ENCODE measurements at places on chromosomes 5 and 9. TPM values are rescaled to one million over a fixed set of nuclear protein-coding genes. Genes with fewer than 3 reads are reported as not detected.

DNA sequence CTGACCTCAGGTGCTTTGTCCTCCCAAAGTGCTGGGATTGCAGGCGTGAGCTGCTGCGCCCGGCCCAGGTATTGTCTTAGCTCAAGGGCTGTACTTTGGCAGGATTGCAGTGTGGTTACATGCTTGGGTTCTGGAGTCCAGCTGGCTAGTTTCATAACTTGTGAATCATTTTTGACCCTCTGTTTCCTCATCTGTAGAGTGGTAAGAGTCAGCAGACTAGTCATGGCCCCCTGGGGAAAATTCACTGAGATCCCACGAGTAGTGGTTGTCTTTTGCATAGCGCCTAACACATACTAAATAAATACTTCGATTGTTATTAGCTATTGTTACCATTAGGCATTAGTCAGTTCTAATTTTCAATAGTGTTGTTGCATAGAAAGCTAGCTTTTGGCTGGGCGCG lies 14.3 kb downstream of the PTPA start:
- ATAC-seq, result peak; percentile 35

The DDX4 gene
- 0.26 TPM for total RNA-seq

DNA sequence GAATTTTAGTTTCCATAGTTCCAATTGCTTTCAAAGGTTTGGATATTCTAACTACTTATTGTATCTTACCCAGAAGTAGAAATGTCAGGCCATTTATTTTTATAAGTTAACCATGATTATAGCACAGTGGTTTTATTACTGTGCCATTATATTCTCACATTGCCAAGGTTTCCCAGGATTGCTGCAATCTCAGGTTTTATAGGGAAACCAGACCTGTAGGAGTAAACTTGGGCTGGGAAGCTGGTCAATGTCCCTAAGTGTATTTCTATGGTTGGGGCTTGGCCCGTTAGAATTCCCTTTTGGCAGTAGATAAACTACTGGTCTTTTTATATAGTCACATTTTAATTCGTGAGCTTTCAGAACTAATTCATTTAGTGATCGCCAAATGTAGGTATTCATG lies 396.6 kb upstream of the KCNN2 start:
- no peak for ATAC-seq

GRCh38 chr5:132250547-132250946 lies 6.9 kb upstream of the PDLIM4 start:
- ATAC-seq, result no peak

The SPATA31D1 gene
- total RNA-seq, result not detected

- ATAC-seq, result no peak
Observed at GRCh38 chr9:76617497-76618175, 146.6 kb upstream of the PCA3 start.

The ABO gene
- not detected for total RNA-seq

The PCDHA3 gene
- total RNA-seq, result not detected

GRCh38 chr5:65047948-65048690 lies 279.4 kb downstream of the CWC27 start:
- peak; percentile 9 for ATAC-seq

DNA sequence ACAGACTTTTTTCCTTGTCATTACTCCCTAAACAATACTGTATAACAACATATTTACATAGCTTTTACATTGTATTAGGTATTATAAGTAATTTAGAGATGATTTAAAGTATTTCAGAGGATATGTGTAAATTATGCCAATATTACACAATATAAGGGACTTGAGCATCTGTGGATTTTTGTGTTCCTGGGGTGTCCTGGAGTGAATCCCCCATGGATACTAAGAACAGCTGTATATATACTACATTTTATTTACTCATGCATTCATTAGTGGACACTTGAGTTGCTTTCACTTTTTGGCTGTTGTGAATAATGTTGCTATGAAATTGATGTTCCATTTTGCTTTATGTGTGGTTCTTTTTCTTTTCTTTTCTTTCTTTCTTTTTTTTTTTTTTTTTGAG lies 348.8 kb downstream of the SH3GL2 start:
- no peak for ATAC-seq

The UHRF2 gene
- total RNA-seq, result 98.7 TPM

The IL4 gene
- not detected for total RNA-seq

DNA sequence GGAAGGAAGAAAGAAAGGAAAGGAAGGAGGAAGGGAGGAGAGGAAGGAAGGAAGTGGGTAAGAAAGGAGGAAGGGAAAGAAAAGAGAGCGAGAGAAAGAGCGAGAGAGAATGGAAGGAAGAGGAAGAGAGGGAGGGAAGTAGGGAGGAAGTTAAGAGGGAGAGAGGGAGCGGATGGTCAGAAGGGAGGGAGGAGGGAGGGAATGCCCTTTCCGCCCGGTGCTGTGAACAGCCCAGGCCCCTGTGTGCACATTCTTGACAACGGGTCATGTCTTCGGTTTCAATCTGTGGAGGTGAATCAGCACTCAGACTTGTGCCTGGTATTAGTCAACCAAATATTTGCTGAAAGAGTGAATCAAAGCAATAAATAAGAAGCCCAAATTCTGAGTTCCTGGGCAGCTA lies 39.2 kb downstream of the PRUNE2 start:
- ATAC-seq, result peak; percentile 45

DNA sequence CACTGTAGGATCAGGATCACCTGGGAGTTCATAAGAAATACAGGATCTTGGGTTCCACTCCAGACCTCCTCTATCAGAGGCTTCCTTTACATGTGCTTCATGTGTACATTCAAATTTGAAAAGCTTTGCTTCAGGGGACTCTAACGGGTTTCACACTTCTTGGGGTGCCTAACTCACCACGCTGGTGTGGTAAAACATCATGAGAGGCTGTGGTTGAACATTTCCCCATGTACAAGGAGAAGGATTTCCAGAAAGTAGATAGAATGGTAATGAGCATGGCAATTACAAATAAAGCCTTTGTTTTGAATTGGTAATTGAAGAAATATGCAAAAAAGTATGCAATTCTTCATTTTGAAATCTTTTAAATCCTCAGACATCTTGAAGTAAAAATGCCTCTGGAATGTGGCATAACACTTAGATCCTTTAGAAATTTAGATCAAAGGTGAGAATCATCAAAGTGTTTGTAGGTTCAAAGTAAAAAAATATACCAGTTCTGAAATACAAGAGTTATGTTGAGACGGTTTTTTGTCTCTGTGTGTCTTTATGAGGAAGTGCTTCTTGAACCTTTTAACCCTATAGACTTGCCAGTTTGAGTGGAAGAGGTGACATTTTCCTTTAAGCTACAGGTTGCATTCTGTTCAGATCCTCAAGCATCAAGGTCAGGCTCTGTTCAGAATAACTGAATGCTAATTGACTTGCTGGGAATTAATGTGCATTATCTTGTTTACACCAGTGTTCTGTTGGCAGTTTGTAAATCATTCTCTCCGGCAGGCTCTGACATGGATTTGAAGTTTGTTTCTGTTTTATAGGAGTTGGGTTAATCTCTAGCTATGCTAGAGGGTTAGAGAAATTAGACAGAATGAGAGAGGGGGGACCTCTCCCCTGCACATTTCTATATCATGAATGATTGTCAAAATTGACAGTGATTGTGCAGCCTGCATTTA lies 415.3 kb downstream of the MAN2A1 start:
- ATAC-seq, result no peak

The PHF24 gene
- not detected for total RNA-seq

Data from activated T-helper 17 cell treated with anti-CD3 and anti-CD28 coated beads, Interleukin-2, amount 50 U/mL, for 72 hours (primary cell).